ENCODE measurements at places on chromosomes 7 and 10.
A peak's percentile ranks its signal among the peaks of the same experiment; 100 is the strongest.

DNA sequence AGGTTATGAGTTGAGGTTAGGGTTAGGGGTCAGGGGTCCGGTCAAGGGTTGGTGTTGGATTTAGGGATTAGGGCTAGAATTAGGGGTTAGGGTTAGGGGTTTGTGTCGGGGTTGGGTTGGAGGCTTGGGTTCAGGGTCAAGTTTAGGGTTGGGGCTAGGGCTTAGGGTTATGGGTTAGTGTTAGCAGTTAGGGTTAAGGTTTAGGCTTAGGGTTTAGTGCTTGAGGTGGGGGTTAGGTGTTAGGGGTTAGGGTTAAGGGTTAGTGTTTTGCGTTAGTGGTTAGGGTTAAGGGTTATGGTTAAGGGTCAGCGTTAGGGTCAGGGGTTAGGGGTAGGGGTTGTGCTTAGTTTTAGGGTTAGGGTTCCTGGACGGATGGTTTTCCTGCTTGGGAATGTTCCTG is 1.7 kb upstream of the SYCE1 start:
- DNase-seq: no peak

DNA sequence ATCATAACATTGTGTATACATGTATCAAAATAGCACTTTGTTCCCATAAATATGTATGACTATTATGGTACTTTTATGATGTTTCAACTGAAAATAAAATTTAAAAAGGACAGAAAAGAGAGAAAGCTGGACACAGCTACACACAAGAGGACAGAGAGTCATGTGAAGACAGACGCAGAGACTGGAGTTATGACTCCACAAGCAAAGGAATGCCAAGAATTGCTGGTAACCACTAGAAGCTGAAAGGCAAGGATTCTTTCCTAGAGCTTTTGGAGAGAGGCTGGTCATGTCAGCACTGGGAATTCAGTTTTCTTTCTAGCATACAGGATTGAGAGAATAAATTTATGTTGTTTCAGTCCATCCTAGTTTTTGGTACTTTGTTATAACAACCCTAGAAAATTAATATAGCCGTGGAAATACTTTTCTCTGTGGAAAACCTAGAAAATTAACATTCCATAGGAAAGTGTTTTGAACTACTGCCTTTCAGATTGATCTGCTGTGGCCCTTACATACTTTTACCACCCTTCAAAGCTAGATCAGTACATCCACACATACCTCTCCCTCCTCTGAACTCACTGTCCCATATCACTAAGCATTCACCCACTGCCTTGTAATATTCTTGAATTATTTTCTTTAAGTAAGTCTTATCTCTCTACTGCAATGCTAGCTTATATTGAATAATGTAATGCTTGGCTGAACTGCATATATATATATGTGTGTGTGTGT is 575.3 kb downstream of the IPMK start:
- no peak for DNase-seq

DNA sequence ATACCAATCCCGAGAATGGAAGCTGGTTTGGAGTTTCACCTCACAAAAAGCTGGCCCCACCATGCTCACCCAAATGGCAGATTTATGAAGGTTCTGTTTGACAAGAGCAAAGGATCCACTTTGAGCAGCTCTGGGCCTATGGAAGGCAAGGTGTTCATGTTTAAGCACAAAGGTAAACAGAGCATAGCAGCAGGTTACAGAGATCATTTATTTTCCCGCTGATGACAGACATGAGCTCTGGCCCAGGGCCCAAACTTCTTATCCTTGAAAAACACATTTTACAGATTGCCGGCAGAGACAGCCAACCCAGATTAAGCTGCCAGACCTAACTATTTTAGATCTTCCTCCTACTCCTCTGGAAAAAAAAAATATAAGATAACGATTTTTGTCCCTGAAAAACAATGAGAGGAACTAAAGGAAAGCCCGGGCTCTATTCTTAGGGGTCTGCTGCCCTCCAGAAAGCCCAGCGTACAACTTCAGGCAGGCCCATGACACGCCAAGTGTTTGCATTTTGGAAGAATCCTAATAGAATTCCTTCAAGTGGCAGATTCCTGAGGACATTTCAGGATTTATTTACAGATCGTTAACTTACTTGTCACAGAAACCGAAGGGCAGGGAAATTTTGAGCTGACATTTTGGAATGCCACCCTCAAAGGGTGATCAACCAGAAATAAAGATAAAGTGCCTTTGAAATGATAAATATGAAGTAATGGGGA is 40.0 kb downstream of the SYPL1 start:
- peak; percentile 88 for DNase-seq

DNA sequence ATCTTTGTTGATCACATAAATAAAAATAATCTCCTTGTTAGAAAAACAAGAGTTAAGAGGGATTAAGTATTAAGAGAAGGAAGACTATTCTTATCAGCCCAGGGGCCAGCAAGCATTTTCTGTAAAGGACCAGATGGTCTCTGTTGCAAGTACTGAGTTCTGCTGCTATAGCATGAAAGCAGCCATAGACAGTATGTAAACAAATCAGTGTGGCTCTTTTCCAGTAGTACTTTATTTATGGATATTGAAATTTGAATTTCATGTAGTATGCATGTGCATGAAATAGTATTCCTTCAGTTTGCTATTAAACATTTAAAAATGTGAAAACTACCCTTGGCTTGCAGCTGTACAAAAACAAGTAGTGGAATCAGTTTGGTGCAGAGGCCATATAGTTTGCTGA is 81.7 kb downstream of the STK31 start:
- DNase-seq: no peak

DNA sequence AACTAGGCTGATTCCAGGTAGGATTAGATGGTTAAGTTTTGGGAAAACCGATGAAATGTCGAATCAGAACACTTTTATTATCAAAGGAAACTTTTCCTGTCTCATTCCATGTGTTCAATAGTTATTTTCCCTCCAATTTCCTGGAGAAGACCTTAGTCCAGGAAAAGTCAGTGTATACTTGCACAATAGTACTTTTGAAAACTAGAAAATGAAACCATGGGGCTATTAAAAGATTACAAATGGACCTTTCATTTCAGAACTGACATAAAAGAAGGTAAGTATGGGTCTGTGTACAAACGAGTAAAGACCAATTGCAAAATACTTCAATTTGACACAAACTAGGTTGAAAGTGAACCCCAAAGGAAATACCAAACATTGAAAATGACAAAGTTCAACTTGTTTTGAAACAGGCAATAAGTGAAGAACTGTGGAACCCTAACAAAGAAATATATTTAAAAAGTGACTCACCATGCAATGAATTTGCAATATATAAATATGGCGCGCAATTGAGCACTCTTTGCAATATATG is 2.1 kb downstream of the AVPI1 start:
- no peak for DNase-seq

GRCh38 chr7:81081616-81082015 is 162.8 kb upstream of the SEMA3C start:
- DNase-seq: no peak

- no peak for DNase-seq
These were observed 8.2 kb upstream of the RHBDD2 start for GRCh38 chr7:75870557-75871161.

Measured in KBM-7 (cell line).